Heart left ventricle (tissue), 16 donors: ENCODE measurements at places on chromosomes 2 and 18. TPM values are rescaled to one million over a fixed set of nuclear protein-coding genes. Genes with fewer than 3 reads are reported as not detected.
A peak's percentile ranks its signal among the peaks of the same experiment; 100 is the strongest.

DNA sequence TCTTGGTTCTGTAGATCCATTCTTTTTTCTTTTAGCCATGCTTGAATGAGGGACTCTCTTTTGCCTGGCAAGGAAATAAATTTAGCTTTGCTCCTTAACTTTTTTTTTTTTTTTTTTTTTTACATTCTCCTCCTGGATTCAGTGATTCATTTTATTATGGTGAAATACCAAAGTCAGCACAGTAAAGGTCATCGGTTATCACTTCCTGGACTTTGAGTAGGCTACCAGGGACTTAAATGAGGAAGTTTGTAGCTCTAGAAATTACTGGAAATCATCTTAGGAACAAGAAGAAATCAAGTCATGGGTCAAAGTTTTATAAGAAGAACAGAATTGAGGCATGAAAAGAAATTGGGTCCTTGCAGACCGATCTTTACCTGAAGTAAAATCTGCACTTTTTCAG lies 75.0 kb downstream of the SOCS6 start:
- no peak for DNase-seq
- no peaks in the 10 kb centered on the region for H3K4me1 ChIP-seq
- no peak overlapping the region for H3K27ac ChIP-seq
- H3K36me3 ChIP-seq = no peaks in the 10 kb centered on the region

GRCh38 chr2:106338043-106338442 lies 130.2 kb downstream of the RGPD3 start:
- no peak overlapping the region for H3K27ac ChIP-seq
- H3K36me3 ChIP-seq = no peaks in the 10 kb centered on the region
- H3K4me3 ChIP-seq = no peak overlapping the region

TRIM54 gene
- 213 TPM for total RNA-seq

DNA sequence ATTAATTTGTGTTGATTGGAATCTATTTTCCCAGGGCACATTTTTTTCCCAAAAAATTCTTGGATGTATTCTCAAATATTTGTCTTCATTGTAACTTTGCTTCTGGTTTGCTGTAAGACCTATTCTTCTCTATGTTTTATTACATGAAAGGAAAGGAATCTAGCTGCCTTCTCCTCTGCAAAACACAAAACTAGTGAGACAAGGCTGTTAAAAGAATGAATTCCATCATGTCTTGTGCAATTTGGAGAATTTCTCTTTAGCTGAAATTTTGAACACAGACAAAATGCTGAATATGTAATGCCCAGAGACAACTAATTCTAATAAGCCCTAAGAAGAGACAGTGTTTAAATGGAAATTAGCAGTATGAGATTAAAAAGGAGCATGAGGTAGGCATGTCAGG lies 275.9 kb downstream of the CDH20 start:
- H3K4me3 ChIP-seq = no peak overlapping the region
- H3K27me3 ChIP-seq = no peaks in the 10 kb centered on the region
- H3K36me3 ChIP-seq = no peaks in the 10 kb centered on the region
- peaks cover 23% of the 10 kb centered on the region for H3K4me1 ChIP-seq

- no peak for DNase-seq
- no peak overlapping the region for H3K4me3 ChIP-seq
- no peak overlapping the region for H3K27ac ChIP-seq
- H3K4me1 ChIP-seq = peaks cover 22% of the 10 kb centered on the region
These were observed 44.8 kb upstream of the ARHGAP15 start for GRCh38 chr2:143084462-143084861.

NYAP2 gene
- not detected for total RNA-seq

DNA sequence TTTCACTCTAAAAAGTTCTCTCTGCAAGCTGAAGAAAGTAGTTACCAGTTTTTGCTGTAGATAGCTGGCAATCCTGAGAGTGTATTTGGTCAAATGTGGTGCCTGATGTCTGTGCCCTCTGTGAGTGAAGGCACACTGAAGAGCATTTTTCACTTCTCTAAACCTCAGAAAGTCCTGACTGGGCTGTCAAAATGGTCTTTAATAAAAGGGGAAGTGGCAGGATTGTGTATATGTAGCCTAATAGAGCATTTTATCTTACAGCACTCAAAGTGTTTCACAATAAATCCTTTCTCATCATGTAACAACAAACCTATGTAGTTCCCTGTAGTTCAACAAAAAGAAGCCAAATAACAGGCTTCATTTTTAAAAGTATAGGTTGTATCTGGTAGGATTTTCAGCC lies 1552.3 kb upstream of the SLC39A10 start:
- DNase-seq = no peak
- H3K4me3 ChIP-seq = no peak overlapping the region
- H3K27me3 ChIP-seq = no peaks in the 10 kb centered on the region
- H3K27ac ChIP-seq = no peak overlapping the region

GALNT5 gene
- total RNA-seq = 1.0 TPM

MLPH gene
- total RNA-seq = 28.3 TPM

CCDC178 gene
- total RNA-seq = 0.72 TPM

- H3K36me3 ChIP-seq = no peaks in the 10 kb centered on the region
- H3K27me3 ChIP-seq = peaks cover 92% of the 10 kb centered on the region
- no peak overlapping the region for H3K4me3 ChIP-seq
- DNase-seq = no peak
- no peak overlapping the region for H3K27ac ChIP-seq
These were observed 2.3 kb downstream of the FOXI3 start for GRCh38 chr2:88450186-88450585.

- no peaks in the 10 kb centered on the region for H3K4me1 ChIP-seq
- H3K36me3 ChIP-seq = no peaks in the 10 kb centered on the region
- no peaks in the 10 kb centered on the region for H3K27me3 ChIP-seq
- no peak for DNase-seq
- no peak overlapping the region for H3K27ac ChIP-seq
- no peak overlapping the region for H3K4me3 ChIP-seq
These were observed 14.6 kb upstream of the KYNU start for GRCh38 chr2:142862847-142863246.

- no peaks in the 10 kb centered on the region for H3K27me3 ChIP-seq
- H3K27ac ChIP-seq = peak overlapping the region; percentile 24
- DNase-seq = peak; percentile 30
- peaks cover 4% of the 10 kb centered on the region for H3K4me1 ChIP-seq
- peak overlapping the region; percentile 40 for H3K4me3 ChIP-seq
These were observed 55.8 kb downstream of the ASXL2 start for GRCh38 chr2:25822190-25823117.

ZSWIM2 gene
- total RNA-seq = not detected

DNA sequence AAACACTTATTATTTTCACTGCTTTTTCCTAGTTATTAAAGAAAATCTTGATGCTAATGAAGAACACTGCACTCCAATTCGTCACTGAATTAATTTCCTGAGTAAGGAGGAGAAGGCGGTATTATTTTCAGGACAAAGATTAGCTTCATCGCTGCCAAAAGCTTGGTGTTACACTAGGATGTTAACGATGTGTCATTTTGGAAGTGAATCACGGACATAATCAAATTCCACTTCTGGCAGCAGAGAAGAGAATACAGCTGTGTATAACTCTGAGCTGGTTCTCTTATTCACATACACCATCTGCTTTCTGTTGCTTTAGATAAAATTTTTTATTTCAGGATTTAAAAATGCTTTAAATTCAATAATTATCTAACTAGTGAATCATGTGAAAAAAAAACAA lies 74.1 kb downstream of the SCG2 start:
- H3K4me3 ChIP-seq = no peak overlapping the region
- no peaks in the 10 kb centered on the region for H3K27me3 ChIP-seq
- no peaks in the 10 kb centered on the region for H3K36me3 ChIP-seq
- H3K4me1 ChIP-seq = no peaks in the 10 kb centered on the region

TEX44 gene
- total RNA-seq = not detected

TCF23 gene
- 0.85 TPM for total RNA-seq

ZNF804A gene
- not detected for total RNA-seq

DNA sequence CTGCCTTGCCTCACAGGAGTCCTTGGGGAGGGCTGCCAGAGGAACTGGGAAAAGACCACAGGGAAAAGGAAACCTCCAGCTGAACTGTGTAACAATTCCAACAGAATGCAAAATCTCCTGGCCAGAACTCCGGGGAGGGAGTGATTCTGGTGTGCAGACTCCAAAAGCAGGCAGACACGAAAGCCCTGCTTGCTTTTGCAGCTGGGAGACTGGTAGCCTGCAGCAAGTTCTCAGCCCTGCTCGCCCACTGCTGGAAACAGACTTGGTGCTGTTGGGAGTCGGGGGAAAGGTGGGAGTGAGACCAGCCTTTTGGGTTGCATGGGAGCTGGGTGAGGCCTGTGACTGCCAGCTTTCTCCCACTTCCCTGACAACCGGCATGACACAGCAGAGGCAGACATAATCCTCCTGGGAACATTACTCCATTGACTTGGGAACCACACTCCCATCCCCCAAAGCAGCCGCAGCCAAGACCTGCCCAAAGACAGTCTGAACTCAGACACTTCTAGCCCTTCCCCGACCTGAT lies 26.0 kb upstream of the NMI start:
- H3K36me3 ChIP-seq = no peaks in the 10 kb centered on the region
- peak; percentile 27 for DNase-seq
- H3K27me3 ChIP-seq = no peaks in the 10 kb centered on the region

DNA sequence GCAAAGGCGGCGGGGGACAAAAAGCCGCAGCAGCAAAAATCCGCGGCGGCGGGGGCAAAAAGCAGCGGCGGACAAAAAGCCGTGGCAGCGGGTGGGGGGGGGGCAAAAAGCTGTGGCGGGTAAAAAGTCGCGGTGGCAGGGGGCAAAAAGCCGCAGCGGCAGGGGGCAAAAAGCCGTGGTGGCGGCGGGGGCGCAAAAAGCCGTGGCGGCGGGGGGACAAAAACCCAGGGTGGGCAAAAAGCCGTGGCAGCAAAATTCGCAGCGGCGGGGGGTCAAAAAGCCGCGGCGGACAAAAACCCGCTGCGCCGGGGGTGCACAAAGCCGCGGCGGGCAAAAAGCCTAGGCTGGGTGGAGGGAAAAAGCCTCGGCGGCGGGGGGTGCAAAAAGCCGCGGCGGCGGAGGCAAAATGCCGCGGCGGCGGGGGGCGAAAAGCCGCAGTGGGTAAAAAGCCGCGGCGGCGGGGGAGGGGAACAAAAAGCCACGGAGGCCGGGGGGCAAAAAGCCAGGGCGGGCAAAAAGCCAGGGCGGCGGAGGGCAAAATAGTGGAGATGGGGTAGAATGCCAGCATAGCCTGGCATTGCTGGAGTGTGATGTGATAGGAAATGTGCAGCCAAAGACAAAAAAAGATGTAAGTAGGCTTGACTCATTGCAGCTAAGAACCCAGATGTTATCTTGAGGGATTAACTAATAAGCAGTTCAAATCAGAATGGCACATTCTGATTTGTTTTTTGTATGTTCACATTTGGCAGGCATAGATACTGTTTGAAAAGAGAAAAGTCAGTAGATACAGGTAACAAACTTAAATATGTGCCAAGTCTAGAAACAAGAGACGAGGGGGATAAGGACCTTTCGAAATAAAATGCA lies 1076.3 kb downstream of the RPIA start:
- H3K4me1 ChIP-seq = no peaks in the 10 kb centered on the region
- no peak overlapping the region for H3K27ac ChIP-seq
- peaks cover 18% of the 10 kb centered on the region for H3K27me3 ChIP-seq
- DNase-seq = peak; percentile 53
- no peaks in the 10 kb centered on the region for H3K36me3 ChIP-seq

ABCG8 gene
- total RNA-seq = not detected

NCKAP5 gene
- 3.8 TPM for total RNA-seq

DNA sequence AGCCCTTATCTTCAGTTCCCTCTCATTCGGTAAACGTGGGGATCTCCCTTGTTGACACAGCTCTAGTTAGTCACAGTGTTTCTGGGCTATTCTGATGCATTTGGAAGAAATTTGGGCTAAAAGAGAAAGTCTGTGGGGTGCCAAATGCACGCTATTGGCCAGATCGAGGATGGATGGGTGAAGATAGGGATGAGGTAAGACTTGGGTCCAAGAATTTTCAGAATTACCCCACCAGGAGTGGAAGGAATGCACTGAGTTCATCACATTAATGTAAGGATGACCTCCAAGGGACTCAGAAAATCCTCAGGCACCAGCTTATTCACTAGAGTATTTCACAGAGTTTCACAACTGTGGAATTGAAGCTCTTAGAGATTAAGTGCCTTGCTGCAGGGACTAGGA lies 49.3 kb downstream of the NRP2 start:
- no peak overlapping the region for H3K4me3 ChIP-seq
- peaks cover 44% of the 10 kb centered on the region for H3K36me3 ChIP-seq
- H3K4me1 ChIP-seq = peaks cover 4% of the 10 kb centered on the region
- H3K27me3 ChIP-seq = no peaks in the 10 kb centered on the region
- peak overlapping the region; percentile 82 for H3K27ac ChIP-seq

DNA sequence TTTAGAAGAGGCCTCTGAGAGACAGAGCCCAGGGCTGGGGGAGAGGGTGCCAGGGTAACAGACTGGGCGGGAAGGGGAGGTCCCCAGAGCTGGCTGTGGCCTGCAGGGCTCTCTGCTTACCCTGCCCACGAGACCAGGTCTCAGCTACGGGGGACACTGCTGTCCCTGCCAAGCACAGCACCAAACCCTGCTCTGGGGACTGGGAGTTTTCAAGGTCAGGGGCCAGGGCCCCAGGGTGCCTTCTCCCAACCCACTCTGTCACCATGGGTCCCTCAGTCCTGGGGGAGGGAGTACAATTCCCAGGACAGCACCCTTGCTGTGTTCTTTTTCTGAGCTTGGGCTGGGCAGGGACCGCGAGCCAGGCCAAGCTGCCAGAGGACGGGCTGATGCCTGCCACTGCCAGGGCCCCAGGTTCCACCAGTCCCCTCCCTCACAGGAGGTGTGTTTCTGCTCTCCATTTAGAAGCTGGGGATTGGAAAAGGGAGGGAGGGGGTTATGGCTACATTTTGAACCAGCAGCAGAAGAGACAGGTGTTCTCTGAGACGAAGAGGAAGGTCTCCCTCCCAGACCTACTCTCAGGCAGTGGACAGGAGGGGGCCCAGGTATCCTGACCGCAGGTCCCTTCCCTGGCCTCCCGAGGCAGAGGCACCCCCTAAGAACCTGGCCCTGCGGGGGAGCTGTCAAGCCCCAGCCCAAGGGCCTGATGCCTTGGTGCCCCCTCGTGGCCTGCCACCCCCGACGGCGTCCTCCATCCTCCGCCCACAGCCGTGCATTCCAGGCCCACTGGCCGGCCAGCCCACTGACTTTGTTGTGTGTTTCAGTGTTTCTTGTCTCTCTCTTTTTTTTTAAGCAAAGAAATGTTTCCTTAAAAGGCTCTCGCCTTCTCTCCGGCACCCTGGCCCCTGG lies 80.4 kb downstream of the TNS1 start:
- peak; percentile 66 for DNase-seq
- peaks cover 32% of the 10 kb centered on the region for H3K36me3 ChIP-seq
- no peaks in the 10 kb centered on the region for H3K27me3 ChIP-seq
- H3K4me3 ChIP-seq = peak overlapping the region; percentile 2

- no peak for DNase-seq
- H3K27me3 ChIP-seq = no peaks in the 10 kb centered on the region
- no peaks in the 10 kb centered on the region for H3K36me3 ChIP-seq
These were observed 27.4 kb upstream of the CATIP start for GRCh38 chr2:218329027-218329825.

RFTN2 gene
- 3.4 TPM for total RNA-seq

GRCh38 chr2:8416001-8416571 lies 265.8 kb upstream of the ID2 start:
- H3K27me3 ChIP-seq = no peaks in the 10 kb centered on the region
- H3K4me1 ChIP-seq = peaks cover 12% of the 10 kb centered on the region
- H3K36me3 ChIP-seq = no peaks in the 10 kb centered on the region
- no peak for DNase-seq

- no peak overlapping the region for H3K27ac ChIP-seq
- no peak for DNase-seq
- no peaks in the 10 kb centered on the region for H3K4me1 ChIP-seq
- peaks cover 3% of the 10 kb centered on the region for H3K27me3 ChIP-seq
- H3K4me3 ChIP-seq = no peak overlapping the region
These were observed 26.2 kb upstream of the TMEM163 start for GRCh38 chr2:134745023-134745422.
